ENCODE measurements at places on chromosomes 2 and 18.
A peak's percentile ranks its signal among the peaks of the same experiment; 100 is the strongest.

- DNase-seq: no peak
Measured at GRCh38 chr2:75729861-75730260, 19.1 kb upstream of the GCFC2 start.

DNA sequence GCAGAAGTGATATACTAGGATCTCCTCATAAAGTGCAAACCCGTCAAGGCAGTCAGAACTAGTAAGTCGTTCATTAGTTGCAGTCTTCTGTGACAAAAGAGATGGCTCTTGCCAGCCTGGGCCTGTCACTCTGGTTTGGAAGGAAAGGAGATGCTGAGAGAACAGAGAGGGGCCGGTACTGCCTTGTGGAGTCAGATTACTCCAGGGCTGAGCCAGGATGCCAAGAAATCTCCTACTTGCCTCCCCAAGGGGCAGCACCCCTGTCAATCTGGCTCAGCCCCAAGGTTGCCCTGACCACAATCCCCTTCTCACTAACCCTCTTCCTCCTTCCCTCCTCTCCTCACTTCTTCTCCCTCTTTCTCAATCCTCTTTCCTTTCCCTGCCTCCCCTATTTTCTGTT is 62.9 kb upstream of the ASPRV1 start:
- DNase-seq: no peak

DNA sequence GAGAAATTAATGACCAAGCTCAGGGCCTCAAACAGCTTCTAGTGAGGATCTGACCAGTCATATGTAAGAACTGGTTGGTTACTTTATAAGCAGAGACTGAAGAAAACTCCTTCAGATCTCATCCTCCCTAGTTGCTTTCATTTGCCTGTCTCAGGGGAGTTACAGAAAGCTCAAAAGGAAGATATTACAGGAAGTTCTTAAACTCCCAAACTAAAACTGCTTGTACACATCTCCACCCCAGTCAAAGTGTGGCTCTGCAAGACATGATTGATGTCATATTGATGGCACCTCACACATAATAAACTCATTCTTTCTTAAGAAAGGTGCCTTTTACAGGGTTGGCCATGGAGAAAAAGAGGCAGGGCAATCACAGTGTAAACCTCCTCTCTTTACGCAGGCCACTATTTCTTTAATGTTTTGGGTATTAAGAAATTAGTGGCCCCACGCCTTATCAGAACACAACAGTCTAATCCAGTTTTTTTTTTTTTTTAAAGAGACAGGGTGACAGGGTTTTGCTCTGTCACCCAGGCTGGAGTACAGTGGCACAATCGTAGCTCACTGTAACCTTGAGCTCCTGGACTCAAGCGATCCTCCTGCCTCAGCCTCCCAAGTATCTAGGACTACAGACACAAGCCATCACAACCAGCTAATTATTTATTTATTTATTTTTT is 62.6 kb upstream of the STK17B start:
- peak; percentile 43 for DNase-seq

DNA sequence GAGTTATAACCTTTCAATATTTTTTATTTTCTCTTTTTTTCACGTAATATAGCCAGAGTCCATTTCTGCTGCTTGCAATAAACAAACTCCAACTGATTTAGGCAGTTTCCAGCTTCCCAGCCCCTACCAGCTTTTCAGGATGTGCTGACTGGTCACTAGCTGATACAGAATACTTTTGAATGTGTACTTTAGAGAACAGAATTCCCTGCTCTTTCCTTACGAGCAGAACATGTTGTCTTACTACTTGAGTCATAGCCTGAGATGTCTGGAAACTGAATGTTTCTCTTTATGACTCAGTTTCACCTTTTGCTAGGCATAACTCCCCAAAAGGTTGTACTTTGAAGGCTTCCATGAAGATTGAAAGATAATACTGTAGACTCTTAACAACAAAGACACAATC is 44.5 kb upstream of the KCNE4 start:
- DNase-seq: no peak

- no peak for DNase-seq
Measured at GRCh38 chr2:216596980-216597509, 36.2 kb upstream of the IGFBP2 start.

- DNase-seq: no peak
Measured at GRCh38 chr18:24459772-24460171, 665 bp upstream of the HRH4 start.

- no peak for DNase-seq
Measured at GRCh38 chr2:184685999-184686841, 87.9 kb downstream of the ZNF804A start.

- DNase-seq: no peak
Measured at GRCh38 chr2:238170386-238171071, 11.8 kb downstream of the ERFE start.
